Prostate gland (tissue), 2 donors: ENCODE measurements at places on chromosomes 6 and 20.

- DNase-seq, result no peak
These were observed 134.6 kb downstream of the CEBPB start for GRCh38 chr20:50325215-50325614.

GRCh38 chr6:5994999-5995657 is 11.6 kb downstream of the NRN1 start:
- DNase-seq, result no peak

GRCh38 chr6:104887350-104887749 is 27.6 kb upstream of the HACE1 start:
- DNase-seq, result no peak

DNA sequence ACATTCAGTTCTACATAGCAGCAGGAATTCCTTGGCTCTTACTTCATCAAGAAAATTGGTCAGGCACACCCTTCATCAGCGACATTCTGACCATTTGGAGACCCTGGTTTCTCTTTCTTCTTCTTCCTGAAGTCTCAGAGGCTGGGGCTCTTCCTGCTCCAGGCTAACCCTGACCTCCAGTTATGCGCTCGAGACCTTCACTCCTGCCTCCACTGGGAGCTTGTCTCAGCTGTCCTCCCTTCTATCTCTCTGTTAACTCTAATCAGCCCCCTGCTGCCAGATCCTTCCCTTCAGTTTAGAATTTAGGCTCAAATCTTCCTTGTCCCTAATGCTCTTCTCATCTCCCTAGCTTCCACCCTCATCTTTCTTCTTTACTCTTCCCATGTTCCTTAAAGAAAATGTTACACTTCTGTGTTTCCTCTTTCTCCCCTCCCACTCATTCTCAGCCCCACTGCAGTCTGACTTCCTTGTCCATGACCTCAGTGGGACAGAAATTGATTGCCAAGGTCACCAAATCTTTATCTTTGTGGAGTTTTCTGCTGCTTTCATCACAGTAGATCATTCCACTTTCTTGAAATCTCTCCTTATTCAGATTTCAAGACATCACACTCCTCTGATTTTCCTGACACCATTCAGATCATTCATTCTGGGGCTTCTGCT is 8.4 kb upstream of the HLA-DOA start:
- no peak for DNase-seq

GRCh38 chr20:57244627-57245214 is 21.7 kb downstream of the BMP7 start:
- DNase-seq, result no peak

- DNase-seq, result no peak
These were observed 80.6 kb downstream of the ADGB start for GRCh38 chr6:146679386-146679785.

- no peak for DNase-seq
These were observed 30.1 kb downstream of the OR2B6 start for GRCh38 chr6:27986928-27987725.

GRCh38 chr20:20482453-20482852 is 114.5 kb downstream of the INSM1 start:
- DNase-seq, result no peak

GRCh38 chr6:7749478-7749877 is 23.6 kb downstream of the BMP6 start:
- DNase-seq, result no peak

DNA sequence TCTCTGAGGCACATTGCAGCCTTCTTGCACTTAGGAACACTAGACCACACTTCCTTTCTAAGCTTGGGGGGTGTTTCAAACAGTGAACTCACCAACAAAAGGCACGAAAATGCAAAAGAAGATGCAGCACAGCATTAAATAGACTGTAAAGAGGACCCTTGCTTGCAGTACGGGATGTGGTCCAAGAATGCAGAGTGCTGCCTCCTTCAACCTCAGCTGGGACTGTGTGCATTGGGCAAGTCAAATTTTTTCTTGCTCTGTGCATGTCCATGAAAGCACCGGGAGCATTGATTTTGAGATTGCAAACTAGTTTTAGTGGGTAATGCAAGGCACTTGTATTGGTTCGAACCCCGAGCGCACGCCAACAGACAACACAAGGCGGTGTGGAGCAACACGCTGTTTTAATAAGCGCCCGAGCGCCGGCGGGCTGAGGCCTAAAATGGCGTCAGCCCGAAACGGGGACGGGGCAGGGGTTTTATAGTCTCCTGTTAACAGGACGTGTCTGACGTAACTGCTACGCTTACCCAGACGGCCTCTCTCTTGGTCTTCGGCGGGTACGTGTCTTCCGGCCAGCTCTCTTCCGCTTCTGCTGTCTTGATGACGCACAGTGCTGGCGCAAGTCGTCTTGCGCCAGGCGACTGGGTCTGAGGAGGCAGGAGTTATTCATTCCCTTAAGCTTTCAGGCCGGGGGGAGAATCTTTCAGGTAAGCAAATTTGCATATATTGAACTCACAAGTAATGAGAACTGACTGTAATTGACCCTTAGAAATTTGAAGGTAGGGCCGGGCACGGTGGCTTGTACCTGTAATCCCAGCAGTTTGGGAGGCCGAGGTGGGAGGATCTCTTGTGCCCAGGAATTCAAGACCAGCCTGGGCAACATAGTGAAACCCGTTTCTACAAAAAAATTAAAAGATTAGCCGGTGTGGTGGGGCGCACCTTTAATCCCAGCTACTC is 18.7 kb upstream of the ZFP64 start:
- no peak for DNase-seq

- no peak for DNase-seq
These were observed 213.2 kb upstream of the MYLIP start for GRCh38 chr6:15915508-15916178.
